ENCODE measurements at places on chromosomes 13 and 19.

DNA sequence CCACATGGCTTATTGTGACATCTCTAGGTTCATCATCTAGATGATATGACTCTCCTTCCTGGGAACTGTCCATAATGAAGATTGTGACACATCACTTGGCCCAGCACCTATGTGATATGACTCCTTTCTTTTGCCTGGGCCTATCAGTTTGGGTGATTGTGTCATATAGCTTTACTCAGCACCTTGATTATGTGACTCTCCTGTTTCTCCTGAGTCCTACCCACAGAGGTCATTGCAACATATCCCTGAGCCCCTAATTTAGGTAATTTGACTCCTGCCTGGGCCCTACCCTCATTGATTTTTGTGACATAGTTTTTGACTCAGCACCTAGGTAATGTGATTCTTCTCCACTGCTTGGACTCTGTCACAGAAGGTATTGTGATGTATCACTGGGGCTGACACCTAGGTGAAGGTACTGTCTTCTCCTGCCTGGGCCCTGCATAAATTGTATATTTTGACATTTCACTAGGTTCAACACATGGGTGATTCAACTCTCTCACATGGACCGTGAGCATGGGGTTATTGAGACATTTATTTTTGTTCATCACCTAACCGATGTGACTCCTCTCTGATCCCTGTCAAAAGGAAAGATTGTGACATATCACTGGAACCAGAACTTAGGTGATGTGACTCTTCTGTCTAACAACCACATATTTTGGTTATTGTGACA is 26.2 kb upstream of the ZNF254 start:
- DNase-seq = no peak

- DNase-seq = no peak
Measured at GRCh38 chr13:102707467-102707866, 12.6 kb upstream of the METTL21C start.

- DNase-seq = no peak
Measured at GRCh38 chr13:95585867-95586266, 33.3 kb downstream of the CLDN10 start.

GRCh38 chr13:106115081-106115480 is 420.4 kb downstream of the EFNB2 start:
- DNase-seq = no peak

GRCh38 chr13:83297586-83298290 is 584.5 kb downstream of the SLITRK1 start:
- DNase-seq = no peak

- no peak for DNase-seq
Measured at GRCh38 chr13:73138276-73138637, 79.5 kb downstream of the KLF5 start.

DNA sequence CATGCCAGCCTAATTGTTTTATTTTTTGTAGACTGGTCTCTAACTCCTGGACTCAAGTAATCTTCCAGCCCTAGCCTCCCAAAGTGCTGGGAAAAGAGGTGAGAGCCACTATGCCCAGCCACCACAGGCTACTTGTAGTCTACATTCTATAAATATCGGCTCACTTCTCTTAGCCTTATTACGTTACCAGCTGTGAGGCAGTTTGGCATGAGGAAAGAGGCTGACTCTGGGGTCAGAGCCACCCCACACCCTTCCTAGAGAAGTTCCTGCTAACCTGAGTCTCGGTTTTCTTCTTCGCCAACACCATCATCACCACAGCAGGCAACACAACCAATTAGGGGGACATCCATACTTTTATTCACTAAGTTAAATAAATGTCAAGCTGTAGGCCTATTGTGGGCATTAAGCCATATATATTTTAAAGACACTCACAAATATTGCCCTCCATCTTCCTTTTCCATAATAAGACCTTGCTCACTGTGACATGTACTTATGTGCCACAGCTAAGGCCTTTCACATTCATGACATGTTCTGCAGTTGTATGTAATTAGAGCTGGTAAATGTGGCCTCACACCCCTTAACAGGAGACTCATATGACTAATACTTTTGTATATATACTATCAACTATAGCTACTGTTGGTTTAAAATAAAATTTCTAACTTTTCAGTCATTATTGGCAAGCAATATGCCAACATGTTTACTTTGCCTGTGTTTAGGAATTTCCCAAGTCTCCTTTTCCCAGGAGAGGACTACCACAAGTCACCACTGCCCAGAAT is 5.7 kb downstream of the SLC25A30 start:
- no peak for DNase-seq

DNA sequence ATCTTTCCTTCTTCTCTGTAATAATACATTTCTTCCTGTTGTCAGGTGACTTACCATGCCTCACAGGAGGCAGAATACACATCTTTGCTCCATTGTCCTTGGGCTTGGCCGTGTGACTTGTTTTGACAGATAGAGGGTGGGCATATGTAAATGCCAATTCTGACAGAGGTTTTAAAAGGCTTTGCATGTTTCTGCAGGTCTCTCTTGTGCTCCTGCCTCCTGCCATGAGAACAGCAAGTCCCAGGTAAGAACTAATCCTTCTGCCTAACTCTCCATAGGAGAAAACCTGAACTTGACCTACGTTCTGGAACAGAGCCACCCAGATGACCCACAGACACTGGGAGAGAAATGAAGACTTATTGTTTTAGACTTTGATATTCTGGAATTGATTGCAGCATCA is 88.7 kb upstream of the TNFSF11 start:
- no peak for DNase-seq

GRCh38 chr19:51783372-51783771 is 11.6 kb upstream of the FPR3 start:
- DNase-seq = no peak

DNA sequence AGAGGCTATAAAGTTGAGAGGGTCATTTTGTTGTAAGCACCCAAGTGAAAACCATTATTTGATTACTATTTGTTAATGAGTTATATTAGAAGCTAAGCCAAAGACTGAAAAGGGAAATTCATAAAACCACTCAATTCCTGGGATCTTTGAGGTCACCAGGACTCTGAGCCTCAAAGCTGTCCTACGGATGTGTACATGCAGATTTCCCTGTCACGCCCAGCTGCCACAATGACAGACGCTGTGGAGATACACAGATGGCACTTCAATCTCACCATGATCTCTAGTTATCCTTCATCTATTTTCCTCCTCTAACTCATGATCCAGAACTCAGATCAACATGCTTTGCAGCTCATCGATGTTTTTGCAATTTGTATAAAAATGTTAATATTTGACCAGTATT is 403.5 kb upstream of the MIR17HG start:
- no peak for DNase-seq
